Stimulated activated CD4-positive, alpha-beta T cell treated with anti-CD3 and anti-CD28 coated beads, TNF-alpha, amount 100 ng/mL, for 24 hours (primary cell): ENCODE measurements at places on chromosomes 3 and 15.

DNA sequence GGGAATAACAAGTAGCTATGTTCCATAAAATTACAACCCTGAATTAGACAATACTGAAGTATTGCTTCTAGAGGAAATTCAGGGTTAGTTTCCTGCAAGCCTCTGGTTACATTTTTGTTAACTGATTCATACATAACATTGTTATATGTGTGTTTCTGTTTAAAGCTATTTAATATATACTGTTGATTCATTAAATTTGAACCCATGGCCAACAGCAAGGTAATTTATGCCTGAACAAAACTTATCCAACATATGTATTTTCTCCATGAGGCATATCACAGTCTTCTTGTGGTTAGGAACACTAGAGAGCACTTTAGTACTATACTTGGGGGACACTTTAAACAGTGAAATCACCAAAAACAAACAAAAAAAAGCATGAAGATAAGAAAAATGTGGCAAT lies 47.7 kb upstream of the PTX3 start:
- no peak for DNase-seq

GRCh38 chr3:156963096-156963495 lies 136.9 kb downstream of the LEKR1 start:
- DNase-seq = no peak

- DNase-seq = no peak
These were observed 297.5 kb upstream of the LYSMD4 start for GRCh38 chr15:100030586-100031229.

GRCh38 chr3:49410846-49411534 lies 786 bp downstream of the RHOA start:
- DNase-seq = no peak

- DNase-seq = no peak
These were observed 305.8 kb upstream of the THBS1 start for GRCh38 chr15:39275066-39275465.

DNA sequence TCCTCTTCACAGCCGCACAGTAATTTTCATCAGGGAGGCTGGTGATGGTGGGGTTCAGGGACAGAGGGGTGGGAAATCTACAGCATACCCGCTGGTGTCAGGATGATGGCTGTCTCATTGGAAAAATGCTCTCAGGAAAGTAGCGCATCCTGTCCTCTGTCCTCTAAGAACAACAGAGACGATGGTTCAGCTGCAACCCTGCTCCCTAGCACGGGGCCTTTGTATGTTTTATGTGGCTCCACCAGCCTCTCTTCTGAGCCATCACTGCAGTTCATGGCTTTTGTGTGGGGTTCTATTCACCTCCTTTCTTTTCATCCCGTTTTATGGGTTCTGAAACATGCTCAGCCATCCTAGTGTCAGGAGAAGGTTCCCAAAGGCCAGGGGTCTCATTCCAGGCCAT lies 68.9 kb downstream of the EPHB1 start:
- no peak for DNase-seq

GRCh38 chr15:86570738-86571137 lies 491.1 kb downstream of the AGBL1 start:
- no peak for DNase-seq

DNA sequence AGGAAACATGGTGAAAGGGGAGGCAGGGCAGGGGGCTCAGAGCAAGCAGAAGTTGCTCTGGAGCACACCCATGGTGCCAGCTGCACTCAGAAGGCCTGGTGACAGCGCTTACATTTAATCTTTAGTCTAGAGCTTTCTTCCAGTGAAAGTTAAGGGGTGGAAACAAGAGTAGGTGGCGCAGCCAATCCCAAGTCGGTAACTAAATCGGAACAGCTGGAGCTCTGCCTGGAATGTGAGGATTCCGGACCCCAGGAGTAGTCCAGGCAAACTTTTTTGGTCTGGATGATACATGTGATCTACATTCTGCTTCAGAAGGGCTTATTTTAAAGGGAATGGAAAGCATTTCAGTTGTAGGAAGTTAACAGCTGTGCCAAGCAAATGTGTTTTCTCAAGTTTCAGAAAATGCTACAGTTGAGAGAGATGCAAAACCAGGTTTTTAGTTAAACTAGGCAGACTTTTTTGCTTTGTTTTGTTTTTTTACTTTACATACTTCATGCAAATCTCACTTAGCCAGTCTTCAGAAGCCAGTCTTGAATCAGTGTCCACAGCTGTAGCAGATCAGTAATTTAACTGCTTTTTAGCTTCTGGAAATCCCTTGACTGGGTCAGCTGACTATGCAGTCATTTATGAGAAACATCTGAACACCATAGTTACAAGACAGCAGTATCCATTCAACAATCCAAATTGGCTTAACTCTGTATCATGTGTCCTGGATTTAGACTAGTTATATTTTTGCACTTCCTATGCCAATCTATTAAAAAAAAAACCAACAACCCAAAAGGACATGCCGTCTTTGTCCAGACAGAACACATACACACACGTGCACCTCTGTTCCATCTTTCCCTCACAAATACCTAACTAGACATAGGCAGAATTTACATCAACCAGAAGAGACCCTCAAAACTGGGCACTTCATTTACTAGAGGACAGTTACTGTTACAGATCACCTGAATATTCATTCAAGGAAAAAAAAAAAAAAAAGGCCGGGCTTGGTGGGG lies 33.2 kb downstream of the ZNF106 start:
- no peak for DNase-seq

DNA sequence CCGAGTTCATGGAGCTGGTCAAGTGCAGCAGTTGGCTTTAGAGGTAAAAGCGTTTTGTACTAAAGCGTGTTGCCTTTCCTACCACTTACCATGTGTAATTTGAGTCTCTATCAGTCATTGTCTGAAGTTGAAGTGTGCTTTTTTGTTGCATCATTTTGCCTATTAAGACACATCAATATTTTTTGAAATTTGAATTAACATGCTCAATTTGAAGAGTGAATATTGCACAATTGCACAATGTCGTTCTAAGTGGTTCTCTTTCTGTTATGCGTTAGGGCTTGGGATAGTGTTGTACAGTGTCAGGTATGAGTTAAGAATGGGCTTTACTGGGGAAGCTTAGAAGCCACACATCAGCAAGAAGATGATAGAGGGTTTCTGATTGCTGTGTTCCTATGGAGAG lies 84.0 kb upstream of the ACKR4 start:
- no peak for DNase-seq

DNA sequence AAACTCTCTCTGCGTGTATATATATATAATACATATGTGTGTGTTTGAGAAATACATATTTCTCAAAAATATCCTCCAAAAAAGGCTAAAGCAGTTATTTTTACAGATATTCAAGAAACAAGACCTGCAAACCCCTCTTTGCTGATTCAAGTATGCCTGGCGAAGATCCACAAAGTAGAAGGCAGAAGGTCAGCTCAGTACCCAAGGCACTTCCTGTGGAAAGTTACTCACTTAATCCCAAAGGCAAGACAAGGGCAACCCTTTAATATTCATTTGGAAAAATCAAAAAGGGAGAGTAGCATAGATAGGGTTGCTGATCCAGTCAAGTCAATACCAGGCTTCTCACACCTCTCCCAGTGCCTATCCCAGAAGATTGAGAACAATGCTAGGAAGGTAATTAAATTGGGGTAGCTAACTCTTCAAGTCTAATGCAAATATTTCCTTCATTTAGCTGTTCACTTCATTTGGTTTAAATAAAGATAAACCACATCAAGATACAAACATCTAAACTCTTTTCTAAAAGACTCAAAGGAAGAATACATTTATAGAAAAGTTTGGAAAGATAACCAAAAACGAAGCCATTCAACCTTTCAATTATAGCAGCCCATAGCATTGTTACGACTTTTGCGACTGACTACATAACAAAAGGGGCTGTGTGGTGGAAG lies 7.2 kb downstream of the COX17 start:
- DNase-seq = no peak

DNA sequence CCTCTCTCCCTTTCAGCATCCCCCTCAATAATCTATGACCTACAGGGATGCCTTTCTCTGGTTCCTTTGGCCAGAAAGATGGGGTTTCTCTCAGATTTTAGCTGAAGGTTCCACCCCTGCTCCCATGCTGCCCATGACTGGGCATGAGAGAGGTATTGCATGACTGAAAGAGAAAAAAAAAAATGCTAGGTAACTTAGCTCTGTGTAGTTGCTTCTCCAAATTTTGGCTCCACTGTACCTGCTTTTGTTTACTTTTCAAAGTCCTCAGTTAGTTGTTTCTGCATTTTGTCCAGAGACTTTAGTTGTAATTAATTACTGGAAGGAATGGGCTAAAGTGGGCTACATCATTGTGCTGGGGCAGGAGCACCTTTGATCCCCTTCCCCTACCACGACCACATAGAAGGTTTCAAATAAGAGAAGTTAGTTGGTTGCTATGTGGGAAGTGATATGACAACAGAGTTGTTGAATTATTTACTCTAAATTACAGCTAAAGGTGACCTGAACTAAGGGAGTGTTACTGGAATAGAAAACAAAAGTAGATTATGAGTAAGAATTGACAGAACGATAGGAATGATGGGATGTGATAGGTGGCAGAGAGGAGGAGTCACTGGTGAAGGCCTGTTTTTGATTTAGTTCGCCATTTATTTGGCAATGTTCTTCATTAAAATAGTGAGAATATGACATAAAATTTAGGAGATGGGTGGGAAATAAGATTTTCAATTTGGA lies 605.4 kb upstream of the NR2F2 start:
- DNase-seq = no peak

DNA sequence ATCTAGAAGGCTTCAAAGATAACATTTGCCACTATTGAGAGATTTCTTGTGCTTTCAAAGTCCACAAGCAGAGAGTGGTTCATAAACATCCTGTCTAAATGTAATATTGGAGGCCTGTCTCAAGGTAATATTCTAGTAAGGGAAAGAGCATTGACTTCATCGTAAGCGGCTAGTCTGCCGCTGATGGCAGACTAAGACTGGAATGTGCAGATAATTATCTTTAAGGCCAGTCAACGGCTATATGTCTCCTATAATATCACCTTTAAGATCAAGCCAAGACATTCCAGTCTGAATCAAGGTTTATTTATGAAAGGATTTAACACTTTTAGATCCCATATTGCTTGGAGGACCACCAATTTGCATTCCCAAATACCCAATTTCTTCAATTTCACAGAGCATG lies 424.2 kb upstream of the WNT5A start:
- DNase-seq = no peak

- DNase-seq = no peak
These were observed 87.5 kb upstream of the MYO5C start for GRCh38 chr15:52383100-52383588.

DNA sequence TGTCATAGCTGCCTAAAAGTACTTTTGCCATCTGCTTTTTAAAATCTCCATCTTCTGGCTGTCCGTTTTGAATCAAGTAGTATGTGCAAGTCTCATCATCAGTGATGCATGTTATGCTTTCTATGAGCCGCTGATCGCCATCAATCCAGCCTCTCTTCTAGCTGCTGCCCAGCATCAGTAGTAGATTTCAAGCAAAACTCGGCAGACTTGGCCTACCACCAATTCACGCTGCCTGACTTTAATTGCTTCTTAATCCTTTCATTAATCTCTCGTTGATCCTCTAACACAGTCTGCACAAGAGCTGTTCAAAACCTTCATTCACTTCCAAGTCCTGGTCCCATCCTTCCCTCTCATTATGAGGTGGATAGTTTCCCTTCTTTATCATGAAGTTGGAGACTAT lies 104.9 kb downstream of the NSUN3 start:
- no peak for DNase-seq

- no peak for DNase-seq
These were observed 58.5 kb upstream of the TNFSF10 start for GRCh38 chr3:172581757-172582166.

- DNase-seq = no peak
These were observed 1264.3 kb upstream of the ALCAM start for GRCh38 chr3:104102386-104102785.

DNA sequence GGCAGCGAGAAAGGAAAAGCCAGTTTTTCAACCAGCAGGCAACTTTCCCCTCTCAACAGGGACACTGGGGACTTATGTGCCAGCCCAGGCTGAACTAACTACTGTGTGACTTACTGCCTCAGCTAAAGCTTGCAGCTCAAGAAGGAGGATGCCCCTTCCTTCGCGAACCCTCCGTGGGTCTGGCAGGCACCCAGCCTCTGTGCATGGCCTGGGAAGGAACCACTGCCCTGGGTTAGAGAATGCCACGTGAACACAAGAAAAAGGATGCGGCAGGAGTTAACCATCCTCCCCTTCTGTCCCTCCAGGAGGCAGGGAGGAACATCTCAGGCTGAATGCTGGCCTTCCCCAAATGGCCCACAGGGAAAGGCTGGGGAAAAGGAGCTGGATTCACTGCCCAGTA lies 29.0 kb downstream of the CHDH start:
- no peak for DNase-seq

DNA sequence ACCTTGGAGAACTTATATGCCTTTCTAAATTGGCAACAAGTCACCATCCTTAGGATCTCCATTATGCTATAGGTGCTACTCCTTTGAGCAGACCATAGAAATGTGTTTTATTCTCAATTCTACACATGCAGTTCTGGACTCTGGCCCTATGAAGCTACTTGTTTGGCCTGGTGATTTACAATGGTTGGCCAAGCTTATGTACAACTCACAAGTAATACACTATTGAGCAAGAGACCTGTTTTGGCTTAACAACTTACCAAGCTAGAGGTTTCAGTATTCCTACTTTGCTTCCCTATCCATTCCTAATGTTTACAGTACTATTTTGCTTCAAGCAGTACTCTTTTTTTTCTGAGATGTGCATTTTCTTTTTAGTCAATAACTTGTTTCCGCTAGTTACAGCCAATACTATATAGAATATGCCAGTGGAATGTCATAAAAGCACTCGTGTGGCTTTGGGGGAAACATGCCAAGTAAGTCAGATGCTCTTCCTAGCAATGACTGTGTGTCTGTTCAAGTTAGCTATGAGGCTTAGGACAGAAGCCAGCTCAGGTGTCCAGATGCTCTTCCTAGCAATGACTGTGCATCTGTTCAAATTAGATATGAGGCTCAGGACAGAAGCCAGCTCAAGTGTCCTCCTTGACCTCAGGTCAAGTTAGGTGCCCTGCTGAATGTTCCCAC lies 174.9 kb upstream of the SEMA6D start:
- DNase-seq = no peak

DNA sequence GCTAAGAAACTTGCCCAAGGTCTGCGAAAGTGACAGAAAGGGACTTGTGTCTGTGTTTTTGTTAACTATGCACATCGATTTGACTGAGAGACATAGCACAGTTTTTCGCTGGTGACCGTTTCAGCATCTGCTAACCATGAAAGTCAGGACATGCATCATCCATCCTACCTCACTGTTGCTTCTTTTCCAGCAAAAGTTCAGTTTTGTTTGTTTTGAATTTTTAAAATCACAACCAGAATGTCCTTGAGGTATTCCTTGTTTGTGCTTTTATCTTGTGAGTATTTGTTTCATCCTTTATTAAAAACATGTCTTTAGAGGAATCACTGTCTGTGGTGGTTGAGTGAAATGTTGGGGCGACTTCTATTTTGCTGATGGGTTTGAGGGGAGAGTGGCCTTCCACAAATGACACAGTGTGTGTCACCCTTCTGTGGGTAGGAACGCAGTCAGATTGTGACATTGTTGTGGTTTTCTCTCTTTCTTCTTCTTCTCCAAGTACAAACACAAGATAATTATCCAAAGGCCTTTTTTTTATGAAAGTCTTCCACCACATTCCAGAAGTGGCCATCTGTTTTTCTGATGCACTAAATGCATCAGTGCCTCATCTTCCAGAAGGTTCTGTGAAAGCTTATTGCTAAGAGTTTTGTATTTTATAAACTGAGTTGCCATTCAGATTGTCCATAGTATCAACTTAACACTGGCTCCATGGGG lies 214.4 kb upstream of the NR2E3 start:
- DNase-seq = no peak

GRCh38 chr15:33975022-33975565 lies 6.8 kb downstream of the CHRM5 start:
- DNase-seq = no peak

- no peak for DNase-seq
These were observed 85.0 kb upstream of the CBLB start for GRCh38 chr3:105953831-105954230.

- no peak for DNase-seq
These were observed 33.1 kb upstream of the UBE2Q2 start for GRCh38 chr15:75809986-75810750.
